ENCODE measurements at places on chromosomes 2 and 18.
A peak's percentile ranks its signal among the peaks of the same experiment; 100 is the strongest.

DNA sequence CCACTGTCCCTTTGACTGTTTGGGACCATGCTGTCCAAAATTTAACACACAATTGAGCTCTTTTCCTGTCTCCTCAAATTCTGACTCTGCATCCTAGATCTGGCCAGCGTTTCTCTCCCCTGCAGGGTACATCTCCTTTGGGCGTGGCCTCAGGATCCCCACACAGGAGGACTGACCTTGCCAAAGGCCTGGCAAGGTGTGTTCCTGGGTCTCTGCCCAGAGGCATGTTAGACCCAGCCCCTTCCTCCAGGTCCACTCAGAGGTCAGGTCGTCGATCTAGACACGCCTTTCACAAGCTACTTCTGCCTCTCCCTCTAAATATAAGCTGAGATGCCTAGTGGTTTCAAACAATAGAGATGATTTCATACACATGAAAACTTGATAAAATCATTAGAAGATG is 45.4 kb upstream of the SMIM21 start:
- DNase-seq: no peak

DNA sequence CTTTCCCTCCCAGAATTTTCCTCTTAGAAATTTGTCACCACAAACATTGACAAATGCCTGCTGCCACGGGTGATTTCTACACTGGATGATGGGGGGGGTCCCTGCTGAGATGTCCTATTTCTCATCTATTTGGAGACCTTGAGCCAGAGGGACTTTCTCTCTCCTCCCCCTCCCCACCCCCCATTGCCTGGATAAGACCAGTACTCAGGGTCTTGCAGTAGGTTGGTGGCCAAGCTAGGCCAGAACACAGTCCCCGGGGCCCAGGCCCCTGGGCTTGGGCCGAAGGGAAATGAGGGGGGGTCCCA is 560 bp upstream of the DUSP2 start:
- DNase-seq: no peak

GRCh38 chr2:11692966-11693521 is 23.0 kb upstream of the NTSR2 start:
- peak; percentile 29 for DNase-seq

DNA sequence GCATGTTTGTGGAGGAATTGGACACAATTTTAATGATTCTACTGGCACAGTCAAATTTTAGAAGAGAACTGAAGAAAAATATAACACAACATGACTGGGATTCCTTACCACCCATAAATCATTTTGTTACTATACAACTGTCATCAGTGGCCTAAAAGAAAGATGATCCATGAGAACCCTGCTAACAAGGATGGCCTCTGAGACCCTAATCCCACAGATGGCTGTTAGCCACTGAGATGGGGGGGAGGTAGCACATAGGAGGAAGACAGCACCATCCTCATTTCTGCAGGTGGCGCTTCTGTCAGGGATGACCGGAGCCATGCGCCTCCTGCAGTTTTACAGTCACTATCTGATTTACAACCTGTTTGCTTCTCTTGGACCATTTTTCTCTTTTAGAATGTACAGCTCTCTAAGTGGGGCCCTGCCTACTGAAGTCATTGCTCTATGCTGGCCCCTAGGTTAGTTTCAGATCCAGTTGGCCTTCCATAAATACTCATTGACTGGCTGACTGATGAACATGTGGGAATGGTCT is 279.8 kb downstream of the NAPG start:
- no peak for DNase-seq

DNA sequence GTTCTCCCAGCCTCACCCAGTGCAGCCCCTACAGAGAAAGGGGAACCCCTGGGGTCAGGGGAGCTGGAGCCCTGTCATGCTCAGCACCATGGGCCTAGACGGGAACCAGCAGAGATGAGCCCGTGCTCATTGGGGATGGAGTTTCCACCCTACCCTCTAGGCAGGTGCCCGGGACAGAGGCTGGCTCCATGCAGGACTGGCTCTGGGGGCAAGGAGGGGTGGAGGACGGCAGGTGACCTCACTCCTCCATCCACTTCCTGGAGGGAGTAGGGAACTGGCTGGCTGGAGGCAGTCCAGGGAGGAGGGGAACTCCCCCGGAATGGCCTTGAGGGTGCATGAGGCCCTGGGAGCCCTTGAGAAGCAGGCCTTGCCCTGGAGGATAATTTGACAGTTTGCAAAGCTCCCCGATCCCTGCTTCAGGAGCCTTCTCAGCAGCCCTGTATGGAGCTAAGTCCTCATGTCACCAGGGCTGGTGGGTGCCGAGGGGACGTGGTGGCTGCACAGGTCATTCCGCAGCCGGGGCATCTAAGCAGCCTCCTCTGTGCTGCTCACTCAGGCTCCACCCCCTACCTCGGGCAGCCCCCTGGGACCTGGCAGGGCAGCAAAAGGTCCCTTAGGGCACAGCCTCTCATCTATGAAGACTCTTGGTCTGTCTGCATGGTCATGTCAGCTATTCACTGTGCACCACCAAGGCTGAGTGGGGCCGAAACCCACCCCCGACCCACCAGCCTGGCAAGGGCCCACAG is 2.1 kb downstream of the NEURL3 start:
- no peak for DNase-seq

DNA sequence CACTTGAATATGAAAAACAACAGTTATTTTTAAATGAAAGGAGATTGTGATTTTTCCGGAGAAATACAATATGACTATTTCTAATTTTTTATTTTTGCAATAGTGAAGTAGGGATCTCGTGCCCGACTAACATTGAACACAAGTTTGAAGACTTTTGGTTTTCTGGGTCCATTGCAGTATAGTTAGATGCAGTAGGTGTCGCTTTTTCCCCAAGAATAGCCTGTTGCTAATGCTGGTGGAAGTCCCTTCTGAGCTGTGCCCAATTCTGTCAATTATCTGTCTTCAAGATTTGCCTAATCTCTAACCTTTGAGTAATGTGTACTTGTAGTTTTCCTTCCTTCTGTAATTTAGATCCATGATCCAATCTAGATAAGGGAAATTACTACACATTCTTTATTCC is 36.5 kb downstream of the SEMA4F start:
- DNase-seq: no peak

GRCh38 chr18:22253156-22253555 is 83.8 kb downstream of the GATA6 start:
- DNase-seq: no peak

DNA sequence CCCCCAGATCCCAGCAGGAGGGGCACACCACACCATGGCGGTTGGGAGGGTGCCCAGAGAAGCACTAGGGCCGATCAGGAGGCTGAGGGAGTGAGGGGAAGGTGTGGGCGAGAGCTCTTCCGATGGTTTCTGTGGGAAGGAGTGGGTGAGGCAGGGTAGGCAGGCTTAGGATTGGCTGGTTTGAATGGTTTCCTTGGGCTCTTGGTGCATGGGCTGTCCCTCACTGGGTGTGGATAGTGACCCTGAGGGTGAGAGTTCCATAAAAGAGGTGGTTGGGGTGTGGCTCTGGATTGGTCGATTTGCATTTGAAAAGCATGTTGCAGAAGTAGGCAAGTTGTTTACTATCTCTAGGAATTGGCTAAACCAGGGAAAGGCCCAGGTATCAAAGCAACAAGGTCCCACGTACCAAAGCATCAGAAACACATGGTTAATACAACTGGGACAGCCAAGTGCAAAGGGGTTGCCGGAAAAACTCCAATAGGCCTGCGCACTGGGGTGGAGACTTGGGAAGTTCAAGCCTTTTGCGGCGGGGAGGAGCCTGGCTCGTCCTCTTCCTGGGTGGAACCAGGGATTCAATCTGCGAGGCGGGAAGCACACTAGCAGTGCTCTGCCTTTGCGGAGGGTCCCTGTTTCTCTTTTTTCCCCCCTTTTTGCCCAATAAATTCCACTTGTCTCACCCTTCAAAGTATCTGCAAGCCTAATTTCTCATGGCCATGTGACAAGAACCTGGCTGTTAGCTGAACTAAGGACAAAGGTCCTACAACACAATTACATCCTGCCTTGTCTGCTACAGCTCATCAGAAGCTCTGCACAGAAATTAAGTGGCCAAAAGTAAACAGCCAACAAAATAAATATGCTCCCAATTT is 43.2 kb downstream of the IL1R2 start:
- no peak for DNase-seq

GRCh38 chr2:106168657-106169056 is 25.4 kb downstream of the UXS1 start:
- no peak for DNase-seq

- DNase-seq: no peak
Measured at GRCh38 chr2:157900203-157900602, 24.1 kb upstream of the ACVR1 start.

GRCh38 chr2:188664416-188664815 is 309.8 kb upstream of the COL3A1 start:
- no peak for DNase-seq

DNA sequence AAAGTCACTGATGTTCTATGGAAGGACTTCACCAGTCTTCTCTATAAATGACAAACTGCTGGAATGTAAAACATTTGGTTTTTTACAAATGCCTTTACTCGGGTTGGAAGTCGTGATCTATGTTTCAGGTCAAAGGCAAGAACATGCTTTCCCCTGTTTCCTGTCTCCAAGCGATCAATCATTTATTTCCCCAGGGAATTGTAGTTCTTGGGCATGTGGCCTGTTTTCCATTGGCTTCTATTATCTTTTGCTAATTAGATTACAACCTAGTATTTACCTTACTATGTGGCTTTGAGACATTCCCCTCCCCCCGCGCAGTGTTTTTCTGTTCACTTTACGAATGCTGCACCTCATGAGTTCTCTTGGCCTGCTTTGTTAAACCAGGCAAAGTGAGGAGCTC is 684.2 kb downstream of the EPHA4 start:
- no peak for DNase-seq

GRCh38 chr2:118021356-118021755 is 7.5 kb upstream of the CCDC93 start:
- DNase-seq: no peak

DNA sequence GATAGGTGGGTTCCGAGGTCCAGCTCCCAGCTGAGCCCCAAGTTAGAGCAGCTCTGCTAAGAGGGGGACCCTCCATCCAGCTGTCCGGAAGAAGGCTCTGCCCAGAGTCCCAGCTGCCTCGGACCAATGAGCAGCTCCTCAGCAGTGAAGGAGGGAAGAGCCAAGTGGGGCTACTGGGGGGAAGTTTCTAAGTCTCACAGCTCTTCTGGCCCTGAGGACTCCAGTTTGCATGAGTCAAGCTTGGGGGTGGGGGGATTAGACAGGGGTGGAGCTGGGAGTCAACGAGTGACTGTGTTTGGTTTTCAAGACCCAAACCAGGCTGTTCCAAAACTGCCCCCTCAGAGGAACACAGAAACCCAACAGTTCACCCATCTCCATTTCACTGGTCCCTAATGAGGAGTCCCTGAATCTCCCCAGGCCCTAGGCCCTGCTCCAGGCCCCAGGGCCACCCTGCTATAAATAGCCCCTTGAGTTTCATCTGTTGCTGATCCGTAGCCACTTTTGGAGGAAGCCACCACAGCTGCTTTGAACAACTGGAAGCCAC is 100.9 kb downstream of the TNS1 start:
- no peak for DNase-seq

DNA sequence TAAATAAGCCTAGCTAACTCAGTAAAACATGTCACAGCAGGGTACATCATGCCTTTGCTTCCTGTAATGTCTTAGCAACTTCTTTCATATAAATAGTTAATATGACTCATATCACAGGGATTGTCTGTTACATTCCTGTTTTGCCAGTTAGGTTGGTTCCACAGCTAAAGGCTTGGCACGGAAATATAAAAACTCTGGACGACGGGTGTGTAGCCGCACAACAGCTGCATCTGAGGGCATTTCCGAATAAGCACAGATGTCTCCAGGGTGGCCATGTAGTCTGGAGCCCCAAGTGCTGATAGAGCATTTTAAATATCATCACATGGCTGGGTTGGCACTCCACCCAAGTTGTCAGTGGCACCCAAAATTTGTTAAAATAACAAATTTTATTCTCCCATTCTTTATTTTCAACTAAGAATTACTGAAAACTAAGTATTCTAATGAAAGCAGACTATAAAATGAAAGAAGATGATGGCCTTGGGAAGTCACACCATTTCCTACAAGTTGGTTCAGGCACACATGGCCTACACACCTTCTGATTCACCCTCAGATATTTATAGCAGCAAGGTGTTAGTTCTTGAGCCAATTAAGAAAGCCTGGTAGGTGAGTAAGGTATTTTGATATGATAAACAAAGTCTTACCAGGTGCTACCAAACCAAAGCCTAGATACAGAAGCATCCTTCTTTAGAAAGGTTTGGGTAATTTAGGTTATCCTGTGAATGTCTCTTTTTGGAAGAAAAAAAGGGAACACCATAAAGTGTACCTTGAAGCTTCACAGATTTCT is 61.8 kb upstream of the STK17B start:
- DNase-seq: no peak

- DNase-seq: no peak
Measured at GRCh38 chr2:12169721-12170120, 423.3 kb downstream of the LPIN1 start.

GRCh38 chr2:71860381-71860926 is 287.2 kb downstream of the CYP26B1 start:
- no peak for DNase-seq

GRCh38 chr2:191977754-191978153 is 130.9 kb upstream of the CAVIN2 start:
- DNase-seq: no peak

Data from stimulated activated CD8-positive, alpha-beta memory T cell treated with anti-CD3 and anti-CD28 coated beads, Interleukin-4, amount 100 ng/mL, for 1 hour (primary cell).